ENCODE measurements at places on chromosomes 7 and 10. TPM values are rescaled to one million over a fixed set of nuclear protein-coding genes. Genes with fewer than 3 reads are reported as not detected.

TSPAN15 gene
- 0.72 TPM for total RNA-seq

SPDYE9 gene
- not detected for total RNA-seq

ERCC6 gene
- 54.3 TPM for total RNA-seq

CYP51A1 gene
- 278 TPM for total RNA-seq

MCM10 gene
- 2.4 TPM for total RNA-seq

FGL2 gene
- under 0.01 TPM for total RNA-seq

SORCS1 gene
- not detected for total RNA-seq

MMD2 gene
- total RNA-seq: not detected

KCNH2 gene
- total RNA-seq: not detected

HOXA9 gene
- total RNA-seq: 19.5 TPM

MAGI2 gene
- 24.8 TPM for total RNA-seq

MBL2 gene
- under 0.01 TPM for total RNA-seq

SPDYE2B gene
- not detected for total RNA-seq

TMEM236 gene
- total RNA-seq: under 0.01 TPM

GSAP gene
- 13.0 TPM for total RNA-seq

H2AZ2 gene
- total RNA-seq: 98.1 TPM

GFRA1 gene
- 76.6 TPM for total RNA-seq

GPR26 gene
- total RNA-seq: not detected

HTR5A gene
- total RNA-seq: not detected

NAT16 gene
- not detected for total RNA-seq

LEP gene
- 0.36 TPM for total RNA-seq

PNLIPRP3 gene
- total RNA-seq: 0.59 TPM

SEMA3C gene
- 421 TPM for total RNA-seq

FAM131B gene
- total RNA-seq: 1.2 TPM
